ENCODE measurements at places on chromosomes 6 and 20. TPM values are rescaled to one million over a fixed set of nuclear protein-coding genes. Genes with fewer than 3 reads are reported as not detected.
A peak's percentile ranks its signal among the peaks of the same experiment; 100 is the strongest.

DNA sequence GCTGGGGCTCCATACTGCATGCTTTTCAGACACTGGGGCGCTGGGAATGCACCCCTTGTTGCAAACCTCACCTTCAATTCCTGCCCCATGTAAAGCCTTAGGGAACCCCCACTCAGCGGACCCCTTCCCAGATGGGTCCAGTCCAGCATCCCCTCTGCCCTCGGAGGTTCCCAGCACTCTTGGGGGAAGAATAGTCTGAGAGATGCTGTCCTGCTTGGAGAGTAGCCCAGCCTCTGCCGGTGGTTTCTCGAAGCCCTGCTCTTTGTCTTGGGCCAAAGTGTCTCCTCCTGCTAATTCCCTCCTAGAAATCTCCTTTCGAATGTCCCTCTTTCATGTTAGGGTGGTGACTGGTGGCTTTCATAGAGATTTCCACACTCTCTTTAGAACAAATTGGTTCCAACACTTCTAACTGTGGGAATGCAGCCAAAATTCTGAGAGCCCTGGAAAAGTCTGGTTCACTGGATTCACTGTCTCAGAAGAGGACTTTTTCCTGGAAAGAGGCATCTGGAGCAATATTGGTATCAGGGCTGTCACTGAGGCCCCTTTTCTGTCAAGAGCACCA is 24.9 kb upstream of the SULF2 start:
- no peak overlapping the region for H3K4me3 ChIP-seq
- no peak overlapping the region for H3K27ac ChIP-seq
- no peaks in the 10 kb centered on the region for H3K36me3 ChIP-seq
- no peak for DNase-seq

GRCh38 chr20:35395728-35396127 is 16.0 kb downstream of the UQCC1 start:
- no peaks in the 10 kb centered on the region for H3K27me3 ChIP-seq
- no peak for DNase-seq
- H3K36me3 ChIP-seq: peaks cover 10% of the 10 kb centered on the region
- H3K4me1 ChIP-seq: peaks cover 42% of the 10 kb centered on the region

DNA sequence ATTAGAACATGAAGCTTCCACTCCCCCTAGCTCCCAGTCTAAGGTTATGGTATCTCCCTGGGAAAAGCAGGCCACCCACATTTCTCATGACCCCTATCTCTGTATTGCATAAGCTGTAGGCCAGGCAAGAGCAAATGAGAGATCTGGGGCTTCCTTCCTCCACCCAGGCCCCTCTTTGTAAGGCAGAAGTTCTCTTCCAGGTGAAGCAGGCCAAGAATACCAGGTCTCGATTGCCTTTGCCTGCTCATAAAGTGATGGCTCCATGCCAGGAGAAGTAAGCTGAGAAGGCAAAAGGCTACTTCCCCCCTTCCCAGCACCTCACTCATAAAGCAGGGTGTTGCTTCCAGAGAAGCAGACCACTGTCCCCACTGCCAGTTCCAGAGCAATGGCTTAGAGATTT is 144.1 kb upstream of the KCNK16 start:
- no peak overlapping the region for H3K4me3 ChIP-seq
- H3K27me3 ChIP-seq: no peaks in the 10 kb centered on the region
- H3K4me1 ChIP-seq: no peaks in the 10 kb centered on the region
- no peak overlapping the region for H3K27ac ChIP-seq
- no peaks in the 10 kb centered on the region for H3K36me3 ChIP-seq

Gene SULF2
- total RNA-seq: 75.3 TPM

Gene PPP1R16B
- 5.7 TPM for total RNA-seq

Gene CDH4
- total RNA-seq: 1.2 TPM

Gene CLPSL2
- not detected for total RNA-seq

Gene RAB44
- 0.30 TPM for total RNA-seq

GRCh38 chr6:41547799-41548097 is 1.6 kb downstream of the FOXP4 start:
- H3K4me3 ChIP-seq: peak overlapping the region; percentile 91
- no peaks in the 10 kb centered on the region for H3K27me3 ChIP-seq
- no peaks in the 10 kb centered on the region for H3K36me3 ChIP-seq
- H3K27ac ChIP-seq: peak overlapping the region; percentile 89
- no peak for DNase-seq
- H3K4me1 ChIP-seq: peaks cover 8% of the 10 kb centered on the region

DNA sequence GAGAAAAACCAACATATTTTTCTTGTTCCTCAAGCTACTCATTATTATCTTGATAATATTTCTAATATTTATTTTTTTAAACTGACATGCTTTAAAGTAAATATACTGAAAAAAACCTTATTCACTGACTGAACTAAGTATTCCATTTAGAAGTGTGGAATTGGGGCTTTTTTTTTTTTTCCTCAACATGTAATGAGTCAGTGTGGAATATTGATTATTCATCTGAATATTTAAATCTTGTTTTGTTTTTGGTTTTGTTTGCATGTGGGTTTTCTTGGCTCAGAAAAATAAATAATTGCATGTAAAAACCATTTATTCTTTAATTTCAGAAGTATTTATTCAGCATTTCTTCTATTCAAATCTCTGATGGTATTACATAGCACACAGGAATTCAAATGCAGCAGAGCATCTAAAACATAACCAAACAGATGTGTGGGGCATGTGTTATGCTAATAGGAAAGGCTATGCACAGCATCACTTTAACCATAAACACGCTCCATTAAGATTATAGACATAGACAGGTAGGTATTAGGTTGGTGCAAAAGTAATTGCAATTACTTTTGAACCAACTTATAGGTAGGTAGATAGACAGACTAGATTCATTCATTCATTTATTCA is 166.5 kb downstream of the PLCB1 start:
- H3K4me1 ChIP-seq: no peaks in the 10 kb centered on the region
- H3K27me3 ChIP-seq: no peaks in the 10 kb centered on the region
- no peak overlapping the region for H3K4me3 ChIP-seq
- H3K36me3 ChIP-seq: no peaks in the 10 kb centered on the region

All from tibial nerve (tissue), 4 donors.